ENCODE measurements at places on chromosomes 7 and 10. TPM values are rescaled to one million over a fixed set of nuclear protein-coding genes. Genes with fewer than 3 reads are reported as not detected.

The DDX56 gene
- 72.1 TPM for total RNA-seq

The AGAP5 gene
- total RNA-seq, result 2.4 TPM

The WEE2 gene
- total RNA-seq, result not detected

The PTF1A gene
- total RNA-seq, result not detected

The CDNF gene
- 17.4 TPM for total RNA-seq

The DRGX gene
- total RNA-seq, result not detected

The ACBD7 gene
- total RNA-seq, result not detected

The LRRC17 gene
- 0.34 TPM for total RNA-seq

The POR gene
- total RNA-seq, result 179 TPM

The ADRA2A gene
- total RNA-seq, result 0.45 TPM

The NPC1L1 gene
- total RNA-seq, result not detected

The DDC gene
- total RNA-seq, result 1.7 TPM

The NME8 gene
- not detected for total RNA-seq

The TMEM229A gene
- total RNA-seq, result not detected

The SKIDA1 gene
- total RNA-seq, result 0.15 TPM
